Stimulated activated CD8-positive, alpha-beta memory T cell treated with anti-CD3 and anti-CD28 coated beads, Interleukin-2, amount 100 ng/mL, for 48 hours (primary cell): ENCODE measurements at places on chromosomes 5 and 9.

DNA sequence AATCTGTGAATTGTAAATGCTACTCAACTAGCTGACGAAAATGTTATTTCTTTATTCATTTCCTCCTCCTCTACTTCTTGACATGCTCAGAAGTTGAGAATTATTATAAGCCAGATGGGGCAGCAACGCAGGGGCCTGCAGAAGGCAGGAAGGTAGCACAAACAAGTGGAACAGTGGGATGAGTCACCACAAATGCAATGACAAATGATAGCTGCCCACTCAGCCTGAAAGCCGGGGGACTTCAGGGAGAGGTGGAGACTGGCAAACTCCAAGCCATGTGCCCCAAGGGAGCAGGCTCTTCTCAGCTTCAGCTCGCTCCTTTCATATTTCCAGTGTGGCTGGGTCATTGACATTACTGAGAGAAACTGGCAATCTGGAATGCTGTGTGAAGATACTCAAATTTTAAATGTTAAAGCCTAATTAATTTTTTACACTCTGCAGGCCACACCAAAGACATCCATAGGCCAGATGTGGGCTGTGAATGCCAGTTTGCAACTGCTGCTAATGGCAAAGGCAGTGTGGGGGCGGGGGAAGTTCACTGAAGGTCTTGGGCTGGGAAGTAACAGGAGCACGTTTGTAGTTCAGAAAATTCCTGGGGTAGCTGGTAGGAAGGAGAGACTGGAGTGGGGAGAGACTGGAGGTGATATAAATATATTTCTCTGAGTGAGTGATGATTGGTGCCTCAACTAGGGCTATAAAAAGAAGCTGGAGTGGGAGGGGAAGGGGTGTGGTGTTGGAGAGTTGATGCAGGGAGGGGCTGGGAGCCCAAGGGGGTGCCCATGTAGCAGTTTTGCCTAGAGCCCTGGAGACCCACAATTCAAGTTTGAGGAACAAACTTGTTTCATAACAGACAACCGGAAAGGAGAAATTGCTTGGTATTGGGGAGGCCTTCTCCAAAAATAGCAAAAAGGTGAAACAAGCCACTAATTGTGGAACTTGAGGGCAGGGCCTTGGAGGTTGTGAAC, 20.8 kb upstream of the ADRB2 start:
- DNase-seq, result peak; percentile 30

DNA sequence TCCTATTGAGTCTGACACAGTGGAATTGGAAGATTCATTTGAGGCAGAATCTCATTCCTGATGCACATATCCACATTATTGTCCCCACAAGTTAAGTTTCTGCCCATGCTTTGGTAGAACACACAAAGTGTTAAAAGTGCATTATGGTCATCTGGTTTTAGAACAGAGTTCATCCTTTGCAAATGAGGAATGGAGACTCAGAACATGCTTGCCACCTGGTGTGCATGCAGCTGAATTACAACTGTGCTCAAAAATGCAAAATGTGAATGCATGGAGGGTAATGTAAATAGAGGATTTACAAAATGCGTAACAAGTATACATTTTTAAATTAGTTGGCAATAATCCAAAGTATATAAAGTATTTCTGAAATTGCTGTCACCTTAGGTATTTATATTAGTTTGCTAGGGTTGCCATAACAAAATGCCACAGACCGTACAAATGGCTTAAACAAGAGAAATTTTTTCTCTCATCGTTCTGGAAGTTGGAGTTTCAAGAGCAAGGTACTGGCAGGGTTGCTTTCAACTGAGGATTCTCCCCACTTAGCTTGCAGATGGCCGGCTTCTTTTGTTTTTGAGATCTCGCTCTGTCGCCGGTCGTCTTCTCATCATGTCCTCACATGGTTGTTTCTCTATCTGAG, 671.1 kb downstream of the TAF11L14 start:
- DNase-seq, result no peak

- no peak for DNase-seq
These were observed 187.9 kb downstream of the EBF1 start for GRCh38 chr5:158911693-158912363.

GRCh38 chr9:106146066-106146840, 451.9 kb downstream of the TMEM38B start:
- no peak for DNase-seq

GRCh38 chr9:14687042-14687719, 6.1 kb downstream of the ZDHHC21 start:
- DNase-seq, result no peak

DNA sequence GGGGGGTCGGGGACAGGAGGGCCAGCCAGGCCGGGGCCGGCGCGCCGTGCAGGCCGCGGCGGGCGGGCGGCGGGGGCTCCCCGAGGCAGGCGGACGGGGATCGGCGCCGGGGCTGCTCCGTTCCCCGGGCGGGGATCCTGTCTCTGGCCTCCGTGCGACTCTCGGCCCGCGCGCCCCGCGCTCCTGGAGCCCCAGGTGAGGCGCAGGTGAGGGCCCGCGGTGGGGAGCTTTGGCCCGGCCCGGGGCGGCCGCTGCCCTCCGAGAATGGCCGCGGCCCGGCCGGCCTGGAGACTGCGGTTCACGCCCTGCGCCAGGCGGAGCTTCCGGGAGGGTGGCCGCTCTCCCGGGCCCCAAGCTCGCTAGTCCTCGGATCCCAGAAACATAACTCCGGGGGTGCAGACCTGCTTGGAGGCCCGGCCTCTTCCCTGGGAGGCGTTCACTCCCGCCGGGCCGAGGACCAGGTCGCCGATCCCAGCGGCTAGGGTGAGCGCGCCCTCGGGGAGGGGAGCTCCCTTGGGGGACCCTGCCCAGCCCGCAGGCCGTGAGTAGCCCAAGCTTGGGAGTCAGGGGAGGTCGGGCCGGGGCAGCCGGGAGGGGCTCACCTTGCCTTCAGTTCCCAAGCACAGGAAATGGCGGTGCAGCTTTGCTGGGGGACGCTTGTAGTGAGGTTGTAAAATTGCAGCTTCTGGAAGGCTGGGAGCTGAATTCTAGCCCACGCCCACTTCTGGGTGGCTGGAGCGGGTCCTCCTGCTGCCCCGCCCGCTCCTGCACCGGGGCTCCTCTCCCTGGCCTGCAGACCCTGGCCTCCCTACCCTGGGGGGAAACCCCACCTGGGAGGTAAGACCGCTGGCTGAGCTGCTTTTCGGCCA, 723 bp downstream of the PPP1R26 start:
- DNase-seq, result no peak

DNA sequence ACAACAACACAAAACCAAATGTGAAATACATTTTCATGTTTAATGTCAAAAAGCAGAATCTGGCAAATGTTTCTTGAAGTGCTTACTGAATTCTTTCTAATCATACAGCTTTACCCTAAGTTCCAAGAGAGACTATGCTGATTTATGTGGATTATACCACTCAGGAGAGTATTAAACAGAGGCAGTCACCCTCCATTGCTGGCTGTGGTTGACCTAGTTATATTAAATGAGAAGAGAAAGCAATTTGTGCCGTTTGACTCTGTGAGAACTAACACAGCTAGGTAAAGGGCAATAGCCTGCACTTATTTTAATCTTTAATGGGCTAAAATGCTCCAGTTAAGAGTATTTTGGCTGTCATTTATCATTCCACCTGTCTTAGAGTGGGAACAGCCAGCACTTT, 62.6 kb downstream of the ELL2 start:
- no peak for DNase-seq

DNA sequence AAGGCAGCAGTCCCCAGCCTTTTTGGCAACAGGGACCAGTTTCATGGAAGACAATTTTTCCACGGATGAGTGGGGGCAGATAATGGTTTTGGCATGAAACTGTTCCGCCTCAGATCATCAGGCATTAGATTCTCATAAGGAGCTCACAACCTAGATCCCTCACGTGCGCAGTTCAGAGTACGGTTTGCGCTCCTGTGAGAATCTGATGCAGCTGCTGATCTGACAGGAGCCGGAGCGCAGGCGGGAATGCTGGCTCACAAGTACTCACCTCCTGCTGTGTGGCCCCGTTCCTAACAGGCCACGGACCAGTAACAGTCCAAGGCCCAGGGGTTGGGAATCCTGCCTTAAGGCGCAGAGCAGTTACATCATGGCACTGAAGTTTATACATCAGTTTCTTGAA, 3.3 kb upstream of the BRD3 start:
- DNase-seq, result no peak

DNA sequence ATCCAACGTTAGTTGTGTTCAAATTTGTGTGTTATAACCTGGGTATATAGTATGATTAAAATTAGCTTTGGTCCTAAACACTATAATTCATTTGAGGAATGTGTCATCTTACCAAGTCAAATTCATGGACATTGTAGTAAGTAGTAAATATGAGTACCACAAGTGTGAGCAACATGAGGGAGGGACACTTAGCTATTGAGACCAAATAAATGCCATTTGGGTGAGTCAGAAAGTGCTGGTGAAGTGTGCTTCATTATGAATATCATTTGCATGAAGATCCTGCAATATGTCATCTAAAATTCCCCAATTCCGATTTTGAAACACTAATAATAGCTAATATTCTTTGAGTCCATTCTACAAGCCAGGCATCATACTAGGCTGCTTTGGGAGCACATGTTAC, 336.7 kb upstream of the KIF2A start:
- DNase-seq, result no peak

DNA sequence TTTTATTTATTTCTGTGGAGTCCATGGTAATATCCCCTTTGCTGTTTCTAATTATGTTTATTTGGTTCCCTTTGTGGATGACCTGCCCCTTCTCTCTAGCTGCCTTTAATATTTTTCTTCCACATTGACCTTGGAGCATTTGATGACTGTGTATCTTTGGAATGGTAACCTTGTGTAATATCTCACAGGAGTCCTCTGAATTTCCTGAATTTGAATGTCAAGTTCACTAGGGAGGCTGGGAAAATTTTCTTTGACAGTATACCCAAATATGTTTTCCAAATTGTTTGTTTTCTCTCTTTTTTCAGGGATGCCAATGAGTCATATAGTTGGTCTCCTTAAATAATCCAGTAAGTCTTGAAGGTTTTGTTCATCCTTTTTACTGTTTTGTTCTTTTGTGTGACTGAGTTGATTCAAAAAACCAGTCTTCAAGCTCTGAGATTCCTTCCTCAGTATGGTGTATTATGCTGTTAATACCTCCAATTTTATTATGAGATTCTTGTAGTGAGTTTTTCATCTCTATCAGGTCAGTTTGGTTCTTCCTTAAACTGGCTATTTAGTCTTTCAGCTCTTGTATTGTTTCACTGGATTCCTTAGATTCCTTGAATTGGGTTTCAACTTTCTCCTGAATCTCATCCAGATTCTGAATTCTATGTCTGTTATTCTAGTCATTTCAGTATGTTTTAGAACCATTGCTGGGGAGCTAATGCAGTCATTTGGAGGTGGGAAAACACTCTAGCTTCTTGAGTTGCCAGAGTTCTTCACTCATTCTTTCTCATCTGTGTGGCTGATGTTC, 349.0 kb upstream of the TARS1 start:
- no peak for DNase-seq

GRCh38 chr9:36897019-36897418, 137.0 kb downstream of the PAX5 start:
- no peak for DNase-seq

- DNase-seq, result no peak
These were observed 62.9 kb upstream of the PTGER4 start for GRCh38 chr5:40616781-40617180.

DNA sequence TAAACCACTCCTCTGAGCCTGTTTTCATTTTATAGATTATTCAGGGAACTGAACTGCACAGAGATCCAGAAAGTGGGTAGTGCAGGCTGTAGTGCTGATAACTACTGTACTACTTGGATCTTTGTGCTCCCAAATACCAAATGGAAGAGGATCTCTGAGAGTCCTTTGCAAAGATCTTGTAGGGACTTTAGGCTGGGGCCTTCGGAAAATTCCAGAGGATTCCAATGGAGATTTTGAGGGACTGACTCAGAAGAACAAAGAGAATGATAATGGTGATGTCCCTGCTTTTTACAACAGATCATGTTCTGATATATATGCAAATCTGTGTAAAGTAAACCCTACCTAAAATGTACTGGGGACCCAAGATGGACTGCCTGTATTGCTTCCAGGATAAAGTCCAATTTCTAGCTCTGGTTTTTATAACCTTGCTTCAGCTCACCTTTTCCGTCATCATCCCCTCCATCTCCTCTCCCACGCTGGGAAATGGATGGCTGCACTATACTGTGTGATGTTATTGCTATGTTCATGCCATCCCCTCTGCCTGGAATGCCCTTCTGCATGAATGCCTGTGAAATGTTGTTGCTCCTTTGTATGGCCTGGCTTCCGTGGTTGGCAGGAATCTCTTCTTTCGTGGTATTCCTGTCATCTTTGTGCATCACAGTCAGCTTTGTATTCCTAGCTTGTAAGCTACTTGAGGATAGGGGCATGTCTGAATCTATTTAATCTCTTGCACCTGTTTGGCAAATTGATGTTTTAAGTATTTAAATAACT, 9.7 kb upstream of the PSMD5 start:
- no peak for DNase-seq
